ENCODE measurements at places on chromosomes 1 and 21.

DNA sequence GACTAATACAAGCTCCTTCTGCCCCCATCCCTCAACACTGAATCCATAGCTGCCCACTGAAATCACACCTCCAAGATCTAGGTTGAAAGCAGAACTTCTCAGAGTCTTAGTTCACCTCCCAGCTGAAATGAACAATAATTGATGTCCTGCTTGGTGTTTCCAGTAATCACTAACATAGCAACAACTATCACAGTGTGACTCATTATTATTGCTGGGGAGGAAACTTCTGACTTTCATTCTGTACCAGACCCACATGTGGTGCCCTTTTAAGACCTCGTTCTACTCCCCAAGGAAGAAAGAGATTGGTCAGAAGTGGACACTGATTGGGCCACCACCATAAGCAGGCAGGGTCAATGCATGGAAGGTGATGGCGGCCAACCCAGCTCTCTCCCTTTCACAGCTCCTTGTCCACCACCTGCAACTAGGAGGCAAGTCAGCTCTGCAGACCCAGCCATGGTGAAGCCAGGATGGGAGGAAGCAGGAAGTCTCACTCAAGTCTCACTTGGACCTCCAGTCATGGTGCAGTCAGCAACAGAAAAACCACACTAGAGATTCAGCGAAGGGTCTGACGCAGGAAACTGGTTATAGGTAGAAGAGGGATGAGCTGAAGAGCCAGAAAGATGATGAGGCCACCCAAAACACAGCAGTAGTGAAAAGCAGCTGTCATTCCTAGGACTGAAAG, 720.2 kb downstream of the PTPRU start:
- no peak for DNase-seq

- no peak for DNase-seq
These were observed 213.5 kb upstream of the PTGFR start for GRCh38 chr1:78277253-78277652.

DNA sequence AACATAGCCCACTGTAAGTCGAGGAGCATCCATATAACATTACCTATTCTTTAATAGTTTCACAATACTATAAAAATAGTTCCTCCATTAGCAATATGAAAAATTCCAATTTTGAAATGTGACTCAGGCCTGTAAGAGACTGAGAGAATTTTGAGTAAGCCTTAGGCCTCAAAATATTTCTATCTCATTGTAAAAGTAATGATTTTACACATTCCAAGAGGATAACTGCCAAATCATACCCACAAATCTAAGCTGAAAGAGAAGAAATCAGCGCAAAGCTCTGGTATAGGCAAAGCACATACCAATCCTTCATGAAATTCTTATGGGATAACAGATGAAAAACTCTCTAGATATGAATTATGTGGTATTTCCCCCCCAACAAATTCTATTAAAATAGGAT, 144.1 kb downstream of the CDC42BPA start:
- no peak for DNase-seq

- no peak for DNase-seq
These were observed 87.4 kb upstream of the IGSF21 start for GRCh38 chr1:18020021-18020817.

- DNase-seq: no peak
These were observed 4.1 kb downstream of the UQCRHL start for GRCh38 chr1:15803380-15803779.

DNA sequence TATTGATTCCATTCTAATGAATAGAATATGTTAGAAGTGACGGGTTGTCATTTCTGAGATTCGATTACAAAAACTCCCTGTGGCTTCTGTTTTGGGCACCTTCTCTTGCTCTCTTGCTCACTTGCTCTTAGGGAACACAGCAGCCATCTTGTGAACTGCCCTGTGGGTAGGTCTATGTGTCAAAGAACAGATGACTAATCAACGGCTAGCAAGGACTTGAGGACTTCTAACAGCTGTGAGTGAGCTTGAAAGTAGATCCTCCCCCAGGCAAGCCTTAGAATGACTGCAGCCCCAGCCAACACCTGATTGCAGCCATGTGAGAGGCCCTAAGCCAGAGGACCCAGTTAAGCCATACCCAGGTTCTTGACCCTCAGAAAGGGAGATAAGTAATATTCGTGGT, 49.3 kb downstream of the AZIN2 start:
- DNase-seq: no peak

GRCh38 chr1:165173818-165174217, 182.7 kb downstream of the LMX1A start:
- no peak for DNase-seq

GRCh38 chr1:63987014-63987627, 213.3 kb downstream of the ROR1 start:
- no peak for DNase-seq

DNA sequence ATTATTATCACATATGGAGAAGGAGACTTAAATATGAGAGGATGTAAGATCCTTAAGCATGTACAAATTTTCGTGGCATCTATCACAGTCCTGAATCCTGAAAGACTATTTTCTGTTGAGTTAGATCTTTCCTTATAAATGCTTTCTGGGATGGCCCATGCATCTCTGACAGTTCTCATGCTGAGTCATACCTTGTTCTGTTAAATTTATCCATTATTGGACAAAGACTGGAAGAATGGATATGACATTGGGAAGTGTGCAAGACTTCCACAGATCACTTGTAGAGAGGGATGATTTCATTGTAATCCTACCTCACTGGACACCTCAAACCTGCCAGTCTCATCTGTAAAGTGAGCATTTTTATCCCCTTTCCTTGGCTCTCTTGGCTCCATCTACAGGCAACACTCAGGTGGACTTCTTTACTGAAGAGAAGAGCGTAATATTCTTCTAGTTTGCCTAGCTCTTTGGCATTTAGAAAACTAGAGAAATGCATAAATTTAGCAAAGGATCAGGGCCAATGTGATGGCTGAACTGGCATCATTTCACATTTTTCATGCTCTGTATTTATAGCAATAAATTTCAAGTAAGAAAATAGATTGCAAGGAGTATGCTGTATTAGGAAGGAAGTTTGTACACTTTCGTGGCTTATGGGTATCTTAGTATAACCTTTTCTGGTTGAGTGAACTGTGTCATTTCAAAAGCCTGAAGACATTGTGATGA, 128.2 kb downstream of the NFIA start:
- no peak for DNase-seq

GRCh38 chr21:37251294-37251634, 15.9 kb downstream of the VPS26C start:
- no peak for DNase-seq

DNA sequence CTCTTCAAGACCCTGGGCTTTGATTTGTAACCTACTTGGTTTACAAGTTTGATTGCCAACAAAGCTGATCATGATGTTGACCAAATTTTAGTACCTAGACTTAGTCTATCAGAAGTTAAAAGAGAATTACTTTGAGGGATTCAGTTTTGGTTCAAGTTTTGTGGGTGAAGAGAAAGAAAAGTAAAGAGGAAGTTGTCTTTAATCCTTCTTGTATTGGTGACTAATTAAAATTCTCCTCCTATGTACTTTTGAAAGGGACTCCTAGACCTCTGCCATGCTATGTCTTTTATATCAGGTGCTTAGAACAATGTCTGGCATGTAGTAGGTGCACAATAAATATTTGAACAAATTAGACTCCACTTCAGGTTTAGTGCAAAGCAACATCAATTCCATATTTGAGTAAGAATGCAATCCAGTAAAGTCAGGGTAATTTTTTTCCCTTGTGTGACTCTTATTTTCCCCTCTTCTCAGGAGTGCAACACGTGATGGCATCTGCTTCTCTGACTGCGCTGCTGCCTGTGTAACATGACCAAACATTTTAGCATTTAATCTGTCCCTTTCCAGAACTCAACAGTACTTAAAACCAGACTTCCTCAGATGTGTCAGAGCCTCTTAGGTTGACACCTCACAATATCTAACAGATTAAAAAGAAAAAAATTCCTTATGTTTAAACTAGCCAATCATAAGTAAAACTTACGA, 41.1 kb upstream of the KCNQ4 start:
- no peak for DNase-seq

GRCh38 chr1:31215065-31215570, 24.6 kb downstream of the NKAIN1 start:
- DNase-seq: no peak

DNA sequence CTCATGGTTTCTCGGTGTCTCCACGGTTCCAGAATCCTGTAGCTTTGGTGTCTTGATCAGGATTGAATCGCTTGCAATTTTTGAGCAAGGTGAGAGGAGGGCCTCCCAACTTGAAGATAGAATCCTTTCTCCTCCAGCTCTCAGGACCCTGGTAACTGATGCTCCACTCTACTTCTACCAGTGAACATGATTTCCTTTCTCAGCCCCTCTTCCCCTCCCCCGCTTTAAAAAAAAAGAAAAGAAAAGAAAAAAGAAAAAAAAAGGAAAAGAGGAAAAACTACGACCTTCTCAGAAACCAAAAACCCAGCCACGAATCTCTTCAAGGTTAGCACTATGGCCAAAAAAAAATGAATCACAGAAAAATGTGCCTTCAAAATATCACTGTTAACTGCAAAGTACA, 1.2 kb downstream of the ARHGEF11 start:
- no peak for DNase-seq

GRCh38 chr1:101797722-101798121, 199.0 kb downstream of the OLFM3 start:
- DNase-seq: no peak

DNA sequence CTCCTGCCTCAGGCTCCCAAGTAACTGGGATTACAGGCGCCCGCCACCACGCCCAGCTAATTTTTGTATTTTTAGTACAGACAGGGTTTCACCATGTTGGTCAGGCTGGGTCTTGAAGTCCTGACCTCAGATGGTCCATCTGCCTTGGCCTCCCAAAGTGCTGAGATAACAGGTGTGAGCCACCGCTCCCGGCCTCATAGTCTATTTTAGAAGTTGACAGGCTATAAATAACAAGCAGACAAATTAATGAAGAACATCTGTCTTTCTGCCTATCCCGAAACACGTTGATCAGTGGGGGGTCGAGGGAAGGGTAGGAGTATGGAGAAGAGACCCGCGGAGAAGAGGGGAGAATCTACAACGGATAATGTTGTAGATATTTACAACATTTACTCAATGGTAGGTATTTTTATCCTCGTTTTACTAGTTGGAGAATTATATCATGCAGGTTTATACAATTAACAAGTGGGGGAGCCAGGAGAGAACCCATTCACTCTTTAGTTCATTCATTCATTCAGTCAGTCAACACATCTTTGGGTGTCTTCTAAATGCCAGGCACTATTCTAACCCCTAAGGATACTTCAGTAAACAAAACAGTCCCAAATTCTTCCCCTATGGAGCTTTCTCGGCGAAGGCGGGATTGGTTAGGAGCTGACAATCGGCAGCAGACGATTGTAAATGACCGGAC, 497 bp upstream of the IFNAR2 start:
- no peak for DNase-seq

- DNase-seq: no peak
These were observed 6.7 kb upstream of the AHCYL1 start for GRCh38 chr1:109977657-109978378.

GRCh38 chr21:38321568-38321967, 64.8 kb downstream of the KCNJ15 start:
- DNase-seq: no peak

DNA sequence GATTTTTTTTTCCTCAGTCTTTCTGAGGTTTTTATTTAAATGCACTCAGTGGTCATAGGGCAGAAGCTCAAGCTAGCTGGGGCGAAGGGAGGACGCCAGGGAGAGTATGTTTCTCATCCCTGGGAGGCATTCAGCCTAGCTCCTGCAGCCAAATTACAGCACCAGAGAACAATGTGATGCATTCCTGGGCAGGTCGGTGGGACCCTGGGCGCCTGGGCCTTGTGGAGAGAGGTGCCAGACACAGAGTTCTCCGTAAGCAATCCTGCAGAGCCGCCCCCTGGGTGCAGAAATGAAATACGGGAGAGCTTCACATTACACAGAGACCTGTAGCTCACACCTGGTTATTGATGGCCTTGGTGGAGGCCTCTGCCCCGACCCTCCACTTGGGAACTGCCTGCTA, 15.5 kb downstream of the WNT2B start:
- no peak for DNase-seq

DNA sequence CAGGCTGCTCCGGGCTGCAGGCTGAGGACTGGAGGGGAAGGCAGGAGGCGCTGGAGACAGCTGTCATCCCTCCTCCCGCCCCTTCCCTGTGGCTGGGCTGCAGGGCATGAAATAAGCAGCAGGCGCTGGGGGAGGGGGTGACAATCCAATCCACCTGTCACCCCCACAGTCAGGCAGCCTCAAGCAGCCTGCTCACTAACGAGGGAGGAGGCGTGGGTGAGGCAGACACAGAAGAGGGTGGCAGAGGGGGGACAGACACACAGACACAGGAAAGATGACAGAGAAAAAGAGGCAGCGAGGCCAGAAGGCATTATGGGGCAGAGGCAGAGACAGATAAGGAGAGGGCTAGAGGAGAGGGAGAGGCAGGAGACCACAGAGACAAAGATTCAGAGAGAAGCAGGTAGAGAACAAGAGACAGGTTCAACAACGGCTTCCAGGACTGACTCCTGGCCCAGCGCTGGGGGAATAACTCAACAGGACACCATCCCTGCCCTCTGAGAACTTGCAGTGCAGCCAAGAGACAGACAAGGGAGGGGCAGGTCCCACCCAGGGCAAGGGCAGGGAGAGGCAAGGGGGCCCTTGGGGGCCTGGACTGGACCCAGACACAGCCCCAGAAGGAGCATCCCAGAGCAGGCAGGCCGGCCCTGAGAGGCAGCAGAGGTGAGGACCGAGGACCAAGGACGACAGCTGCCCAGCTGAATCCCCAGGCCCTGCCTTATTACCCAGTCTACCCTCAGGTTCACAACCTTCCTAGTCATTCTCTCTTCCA, 11.2 kb downstream of the MEF2D start:
- peak; percentile 93 for DNase-seq

DNA sequence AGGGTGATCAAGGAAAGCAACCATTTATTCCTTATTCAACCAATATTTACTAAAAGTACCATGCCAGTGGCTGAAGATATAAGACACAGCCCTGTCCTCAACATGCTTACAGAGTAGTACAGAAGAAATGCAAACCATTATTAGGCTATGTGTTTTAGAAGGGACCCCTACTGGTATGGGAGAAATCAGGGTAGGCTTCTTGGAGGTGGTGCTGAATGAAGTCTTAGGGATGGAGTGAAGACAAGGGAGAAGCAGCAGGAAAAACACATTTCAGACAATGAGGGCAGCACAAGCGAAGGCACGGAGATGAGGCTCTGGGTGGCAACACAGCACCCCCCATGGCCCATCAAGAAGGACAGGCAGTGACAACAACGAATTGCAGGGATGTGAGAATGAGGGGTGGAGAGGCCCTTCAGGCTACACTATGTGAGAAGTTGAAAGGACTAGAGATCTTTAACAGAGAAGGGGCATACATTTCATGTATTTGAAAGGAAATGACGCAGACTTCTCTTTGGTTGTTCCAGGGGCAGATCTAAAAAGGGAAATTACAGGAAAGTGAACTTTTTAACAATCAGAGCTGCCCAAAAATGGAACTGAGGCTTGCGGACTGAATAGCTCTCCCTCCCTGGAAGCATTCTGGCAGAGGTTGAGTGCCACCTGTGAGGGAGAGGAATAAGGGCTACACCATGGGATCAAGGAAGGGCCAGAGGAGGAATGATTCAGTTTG, 16.8 kb upstream of the CD58 start:
- DNase-seq: no peak

GRCh38 chr1:39928809-39929587, 25.9 kb upstream of the MFSD2A start:
- DNase-seq: no peak

Data from NCI-H2171 (cell line).